ENCODE measurements at places on chromosomes 12 and 14.
A peak's percentile ranks its signal among the peaks of the same experiment; 100 is the strongest.

DNA sequence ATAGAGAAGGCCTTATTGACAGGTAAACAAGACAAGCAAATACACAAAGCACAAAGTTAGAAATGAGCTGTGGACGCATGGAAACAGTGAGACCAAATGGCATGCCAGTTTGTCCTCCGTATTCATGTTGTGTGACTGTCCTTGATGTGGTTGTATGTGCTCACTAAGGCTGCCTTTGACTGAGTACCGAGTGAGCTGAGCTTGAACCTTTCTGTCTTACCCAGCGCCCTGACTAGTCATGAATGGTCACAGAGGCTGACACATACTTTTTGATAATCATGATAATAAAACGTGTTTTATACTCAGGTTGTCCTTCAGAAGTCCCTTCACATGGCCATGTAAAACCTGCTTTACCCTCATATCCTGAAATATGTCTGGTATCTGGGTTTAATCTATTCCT, 553 bp upstream of the CATSPERB start:
- DNase-seq: no peak

DNA sequence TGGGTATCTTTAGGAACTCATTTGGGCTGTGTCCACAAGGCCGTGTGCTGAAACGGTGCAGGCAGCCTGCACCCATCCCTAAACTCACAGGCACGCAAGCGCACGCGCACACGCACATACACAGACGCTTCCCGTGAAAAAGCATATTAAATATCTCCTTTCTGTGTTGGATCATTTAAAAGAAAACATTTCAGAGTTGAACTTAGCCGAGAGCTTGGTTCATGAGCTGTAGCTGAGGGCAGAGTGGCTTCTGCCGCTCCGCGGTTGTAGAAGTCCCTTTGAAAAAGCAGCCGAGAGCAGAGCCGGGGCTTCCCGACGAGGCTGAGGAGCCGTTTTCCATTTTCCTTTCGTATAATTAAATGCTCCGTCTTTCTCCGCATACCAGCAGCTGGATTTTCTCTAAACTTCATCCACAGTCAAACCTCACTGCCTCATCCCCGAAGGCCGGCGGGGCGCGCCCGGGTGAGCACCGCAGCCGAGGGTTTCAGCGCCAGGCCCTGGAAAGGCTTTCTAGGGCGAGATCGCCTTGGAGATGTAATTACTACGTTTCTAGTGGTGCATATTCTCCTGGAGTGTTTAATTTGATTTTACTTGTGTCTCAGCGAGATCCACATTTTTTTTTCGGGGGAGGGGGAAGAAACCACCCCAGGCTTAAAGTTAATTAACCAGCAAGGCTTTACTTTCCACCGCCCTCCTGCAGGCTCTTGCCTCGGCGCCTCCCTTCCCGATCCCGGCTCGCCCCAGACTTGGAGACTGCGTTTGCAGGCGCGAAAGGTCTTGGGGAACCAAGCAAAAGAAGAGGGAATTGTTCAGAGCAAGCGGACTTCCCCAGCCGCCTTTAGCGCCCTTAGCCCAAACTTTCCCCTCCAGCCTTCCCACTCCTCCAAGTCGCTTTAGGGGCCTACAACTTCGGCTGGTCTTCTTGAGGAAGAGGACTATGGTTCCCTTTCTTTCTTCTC, 3.0 kb upstream of the HOXC13 start:
- DNase-seq: no peak

GRCh38 chr12:54439521-54440255, 20.6 kb upstream of the ITGA5 start:
- no peak for DNase-seq

DNA sequence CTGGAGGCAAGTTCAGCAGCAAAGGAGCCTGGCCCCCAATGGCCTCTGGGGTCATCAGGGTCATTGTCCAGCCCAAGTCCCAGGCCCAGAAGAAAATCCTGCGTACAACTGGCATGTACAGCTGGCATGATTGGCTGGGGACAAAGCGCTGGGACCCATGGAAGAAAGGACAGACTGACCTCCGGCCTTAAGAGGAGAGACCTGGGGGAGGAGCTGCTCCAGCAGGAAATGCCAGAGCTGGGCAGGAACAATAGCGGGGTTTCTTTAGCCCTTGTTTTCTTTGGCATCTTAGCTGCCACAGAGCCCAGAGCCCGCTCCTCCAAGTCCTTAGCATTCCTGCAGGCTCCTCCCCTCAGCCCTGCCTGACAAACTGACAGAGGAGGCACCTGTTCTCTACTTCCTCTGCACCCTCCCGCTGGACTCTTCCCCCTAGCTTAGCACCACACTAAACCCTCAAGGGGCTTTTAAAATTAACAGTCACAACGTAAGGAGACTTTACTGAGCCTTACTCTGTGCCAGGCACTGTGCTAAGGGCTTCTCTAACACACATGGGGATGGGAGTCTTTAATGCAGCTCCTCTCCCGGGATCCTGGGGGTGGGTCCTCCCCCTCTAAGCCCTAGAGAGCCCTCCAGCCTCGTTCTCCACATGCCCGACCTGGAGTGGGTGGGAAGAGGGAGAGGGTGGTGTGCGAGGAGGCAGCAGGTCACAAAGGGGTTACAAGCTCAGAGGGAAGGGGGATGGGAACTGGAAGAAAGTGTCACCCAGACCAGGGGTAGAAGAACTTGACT, 1.8 kb upstream of the AQP5 start:
- DNase-seq: peak; percentile 73

DNA sequence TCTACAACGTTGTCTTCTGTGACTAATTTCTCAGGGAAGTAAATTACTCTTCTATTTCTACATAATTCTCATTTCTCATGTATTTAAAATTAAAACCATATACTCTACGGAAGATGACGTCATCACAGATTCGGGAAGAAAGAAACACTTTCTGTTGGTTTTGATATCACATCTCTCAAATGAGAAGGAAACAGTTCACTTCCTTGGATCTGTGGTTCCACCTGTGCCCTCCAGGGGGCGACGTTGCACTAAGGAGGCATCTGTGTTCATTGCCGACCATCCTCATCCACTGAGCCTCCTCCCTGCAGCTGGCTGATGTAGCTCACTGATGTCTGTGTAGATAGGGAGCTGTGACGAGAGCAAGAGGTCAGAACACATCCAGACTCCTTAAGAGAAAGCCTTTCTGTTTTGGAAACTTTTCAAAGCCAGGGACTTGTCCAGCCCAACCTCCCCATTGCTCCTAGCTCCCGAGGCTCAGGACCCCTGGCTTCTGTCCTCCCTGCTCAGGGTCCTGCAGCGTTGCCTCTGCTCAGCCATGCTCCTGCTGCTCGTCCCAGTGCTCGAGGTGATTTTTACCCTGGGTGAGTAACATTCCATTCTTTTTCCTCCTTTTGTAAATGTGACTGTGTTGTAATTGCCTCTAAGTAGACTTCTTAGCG, 172.7 kb upstream of the OR4E1 start:
- DNase-seq: no peak

GRCh38 chr12:128856035-128856790, 2.9 kb downstream of the GLT1D1 start:
- DNase-seq: no peak

GRCh38 chr14:78253986-78254385, 83.8 kb downstream of the NRXN3 start:
- DNase-seq: no peak

- no peak for DNase-seq
Measured at GRCh38 chr12:27818401-27818918, 38.4 kb upstream of the MANSC4 start.

Measured in HS-27A (cell line).